T follicular helper cell (primary cell): ENCODE measurements at places on chromosomes 1 and 21.
A peak's percentile ranks its signal among the peaks of the same experiment; 100 is the strongest.

- DNase-seq, result peak; percentile 20
These were observed 49.4 kb upstream of the PARP1 start for GRCh38 chr1:226457307-226457712.

GRCh38 chr1:89799495-89799894 is 21.3 kb upstream of the LRRC8D start:
- DNase-seq, result no peak

- DNase-seq, result no peak
These were observed 880 bp downstream of the ALPL start for GRCh38 chr1:21510113-21510493.

DNA sequence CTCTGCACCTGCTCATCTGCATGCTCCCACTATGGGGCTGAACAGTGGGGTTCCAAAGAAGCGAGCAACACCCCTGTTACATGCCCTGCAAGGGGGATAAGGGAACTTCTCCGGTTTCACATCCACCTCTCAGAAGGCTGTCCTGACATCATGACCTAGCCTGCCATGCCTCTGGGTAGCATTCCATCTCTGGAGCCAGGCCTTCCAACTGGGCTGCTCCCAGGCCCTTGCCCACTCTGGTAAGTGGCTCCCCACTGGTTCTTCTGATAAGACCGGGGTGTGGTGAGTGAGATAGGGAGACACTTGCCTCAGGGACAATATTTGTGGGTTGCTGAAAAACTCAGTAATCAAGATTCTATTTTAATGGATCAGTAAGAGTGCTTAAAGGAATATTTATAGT is 57.8 kb downstream of the KCNJ15 start:
- no peak for DNase-seq

GRCh38 chr21:42646076-42646825 is 7.2 kb upstream of the PDE9A start:
- DNase-seq, result no peak

GRCh38 chr1:61699911-61700851 is 24.8 kb downstream of the TM2D1 start:
- DNase-seq, result no peak

GRCh38 chr21:44925378-44925755 is 4.7 kb upstream of the ITGB2 start:
- no peak for DNase-seq

GRCh38 chr1:108692724-108693655 is 880 bp downstream of the PRPF38B start:
- DNase-seq, result peak; percentile 76

DNA sequence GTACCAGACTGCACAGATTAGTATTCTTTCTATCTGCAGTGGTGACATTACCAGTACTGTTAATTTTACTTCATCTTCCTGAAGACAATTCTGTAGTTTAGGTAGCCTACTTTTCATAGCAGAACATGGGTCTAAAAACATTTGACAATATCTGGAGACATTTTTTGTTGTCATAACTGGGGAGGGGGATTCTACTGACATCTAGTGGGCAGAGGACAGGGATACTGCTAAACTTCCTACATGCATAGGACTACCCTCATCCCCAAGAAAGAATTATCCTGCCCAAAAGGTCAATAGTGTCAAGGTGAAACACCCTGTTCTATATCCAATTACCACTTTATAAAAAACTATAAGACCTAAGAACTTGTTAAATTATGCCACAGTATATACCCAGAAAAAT is 3.4 kb upstream of the ARHGAP29 start:
- DNase-seq, result no peak

DNA sequence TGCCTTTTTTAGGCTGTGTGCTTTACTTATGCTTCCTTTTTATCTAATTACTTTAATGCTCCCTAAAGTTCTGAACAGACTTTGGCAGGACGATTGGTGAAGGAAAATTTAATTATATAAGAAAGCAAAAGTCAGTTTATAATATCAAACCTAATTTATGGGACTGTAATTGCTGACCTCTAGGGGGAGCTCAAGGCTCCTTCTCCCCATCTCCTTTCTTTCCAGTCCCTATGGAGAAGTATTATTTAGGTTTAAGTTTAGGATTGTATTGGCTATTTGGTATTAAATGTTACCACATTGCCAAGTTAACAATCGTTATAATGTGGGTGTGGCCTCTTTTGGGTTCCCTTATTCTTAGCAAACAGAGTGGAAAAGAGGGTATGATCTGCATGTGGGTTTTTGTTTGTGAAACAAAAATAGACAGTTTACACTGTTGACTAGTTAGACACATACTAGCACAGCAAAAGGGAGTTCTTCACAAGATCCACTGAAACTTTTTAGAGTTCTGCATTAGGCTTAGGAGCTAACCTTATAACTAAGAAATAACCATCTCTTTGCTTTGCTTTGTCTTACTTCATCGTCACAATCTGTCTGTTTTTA is 48.2 kb upstream of the TNFSF4 start:
- no peak for DNase-seq

DNA sequence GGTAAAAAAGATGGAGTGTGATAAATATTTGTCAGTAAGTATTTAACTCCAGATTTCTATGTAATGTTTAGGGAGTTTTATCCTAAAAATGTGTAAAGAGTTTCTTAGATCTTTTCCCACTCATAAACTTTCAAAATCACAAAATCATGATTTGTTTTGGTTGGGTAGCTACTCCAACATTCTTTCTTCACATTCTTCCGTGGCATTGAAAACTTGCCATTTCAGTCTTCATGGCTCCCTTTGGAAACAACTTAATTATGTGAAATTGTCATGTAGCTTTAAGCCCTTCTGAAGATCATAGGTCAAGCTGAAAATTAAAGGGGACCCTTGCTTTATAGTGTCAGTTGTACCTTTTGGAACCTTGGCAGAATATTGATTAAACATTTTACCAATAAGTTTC is 73.2 kb downstream of the ADGRL2 start:
- DNase-seq, result no peak

DNA sequence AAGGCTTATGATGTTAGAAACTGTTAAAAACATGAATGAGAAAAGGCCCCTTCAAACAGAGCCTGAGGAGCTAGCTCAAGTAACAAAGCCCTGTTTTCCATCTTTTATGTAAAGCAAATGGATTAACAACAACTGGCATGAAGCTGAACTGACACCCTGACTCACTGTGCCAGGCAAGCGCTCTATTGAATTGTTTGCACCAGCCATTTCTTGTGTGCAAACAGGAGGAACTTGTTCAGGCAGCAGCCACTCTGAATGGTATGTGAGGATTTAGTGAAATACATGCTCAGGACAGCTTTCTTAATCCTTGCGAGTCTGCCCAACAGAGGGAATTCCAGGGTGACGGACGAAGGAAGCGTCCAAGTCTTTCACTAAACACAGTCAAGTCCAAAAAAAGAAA is 291.1 kb upstream of the ADGRL2 start:
- DNase-seq, result no peak

DNA sequence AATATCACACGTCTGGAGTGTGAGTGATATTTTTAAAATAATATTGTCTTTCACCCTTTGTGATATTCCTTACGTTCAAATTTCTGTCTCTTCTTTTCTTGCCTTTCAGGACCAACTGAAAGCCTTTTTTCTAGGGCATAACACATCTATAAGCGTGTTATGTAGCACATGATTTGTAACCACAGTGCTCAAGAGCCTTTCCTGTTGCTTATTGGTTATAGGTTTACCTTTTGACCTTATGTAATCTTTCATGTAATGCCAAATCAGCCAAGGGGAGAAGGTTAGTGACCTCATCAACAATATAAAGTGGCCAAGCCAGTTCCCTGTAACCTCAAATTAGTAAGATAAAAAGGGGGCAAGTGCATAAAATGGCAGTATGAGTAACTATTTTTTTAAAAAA is 480.2 kb downstream of the AMY1C start:
- no peak for DNase-seq

DNA sequence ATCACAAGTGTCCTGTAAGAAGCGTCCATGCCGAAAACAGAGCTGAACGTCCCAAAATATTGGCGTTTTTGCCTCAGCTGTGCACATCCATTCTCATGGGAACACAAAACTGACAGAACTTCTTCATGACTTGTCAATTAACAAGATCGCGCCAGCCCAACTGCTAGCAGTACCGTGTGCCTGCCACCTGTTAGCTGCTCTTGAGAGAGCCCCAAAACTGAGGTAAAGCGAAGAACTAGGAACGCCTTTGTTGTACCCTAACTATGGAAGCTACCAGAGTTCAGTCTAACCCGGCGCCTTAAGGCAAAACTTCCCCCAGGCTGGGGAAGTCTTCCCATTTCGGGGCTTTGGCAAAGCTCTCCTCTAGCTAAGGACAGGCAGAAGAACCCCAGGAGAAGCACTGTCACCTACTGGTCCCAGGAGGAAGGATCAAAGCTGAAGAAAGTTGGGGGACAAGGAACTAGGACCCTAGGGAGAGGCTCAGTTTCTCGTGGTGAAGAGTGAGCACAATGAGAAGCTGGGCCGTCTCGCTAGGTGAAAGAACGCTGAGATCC is 719 bp downstream of the EYA3 start:
- no peak for DNase-seq

DNA sequence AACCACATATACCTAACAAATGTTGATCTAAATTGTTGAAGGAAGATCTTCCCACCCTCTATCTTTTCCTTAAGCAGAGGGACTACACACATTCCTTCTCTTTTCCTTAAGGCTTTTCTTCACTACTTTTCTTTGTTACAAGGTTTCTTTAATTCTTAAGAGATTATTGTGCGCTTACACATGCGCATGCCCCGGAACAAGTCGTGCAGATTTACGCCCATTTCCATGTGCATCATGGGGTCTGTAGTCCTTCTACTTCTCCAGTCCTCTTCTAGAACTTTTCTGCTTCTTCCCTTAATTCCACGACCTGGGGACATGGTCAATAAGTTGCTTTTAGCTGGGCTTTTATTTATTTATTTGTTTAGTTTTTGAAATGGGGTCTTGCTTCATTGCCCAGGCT is 1.7 kb upstream of the CHRNB2 start:
- no peak for DNase-seq

GRCh38 chr1:228347181-228347580 is 59.5 kb downstream of the TRIM11 start:
- no peak for DNase-seq

GRCh38 chr1:240854367-240854766 is 242.4 kb upstream of the GREM2 start:
- DNase-seq, result no peak

- DNase-seq, result no peak
These were observed 69.1 kb downstream of the BCAR3 start for GRCh38 chr1:93612510-93612909.

DNA sequence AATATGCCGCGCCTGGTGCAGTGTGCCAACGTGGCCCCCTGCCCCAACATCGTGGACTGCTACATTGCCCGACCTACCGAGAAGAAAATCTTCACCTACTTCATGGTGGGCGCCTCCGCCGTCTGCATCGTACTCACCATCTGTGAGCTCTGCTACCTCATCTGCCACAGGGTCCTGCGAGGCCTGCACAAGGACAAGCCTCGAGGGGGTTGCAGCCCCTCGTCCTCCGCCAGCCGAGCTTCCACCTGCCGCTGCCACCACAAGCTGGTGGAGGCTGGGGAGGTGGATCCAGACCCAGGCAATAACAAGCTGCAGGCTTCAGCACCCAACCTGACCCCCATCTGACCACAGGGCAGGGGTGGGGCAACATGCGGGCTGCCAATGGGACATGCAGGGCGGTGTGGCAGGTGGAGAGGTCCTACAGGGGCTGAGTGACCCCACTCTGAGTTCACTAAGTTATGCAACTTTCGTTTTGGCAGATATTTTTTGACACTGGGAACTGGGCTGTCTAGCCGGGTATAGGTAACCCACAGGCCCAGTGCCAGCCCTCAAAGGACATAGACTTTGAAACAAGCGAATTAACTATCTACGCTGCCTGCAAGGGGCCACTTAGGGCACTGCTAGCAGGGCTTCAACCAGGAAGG is 4.3 kb downstream of the GJB3 start:
- no peak for DNase-seq

DNA sequence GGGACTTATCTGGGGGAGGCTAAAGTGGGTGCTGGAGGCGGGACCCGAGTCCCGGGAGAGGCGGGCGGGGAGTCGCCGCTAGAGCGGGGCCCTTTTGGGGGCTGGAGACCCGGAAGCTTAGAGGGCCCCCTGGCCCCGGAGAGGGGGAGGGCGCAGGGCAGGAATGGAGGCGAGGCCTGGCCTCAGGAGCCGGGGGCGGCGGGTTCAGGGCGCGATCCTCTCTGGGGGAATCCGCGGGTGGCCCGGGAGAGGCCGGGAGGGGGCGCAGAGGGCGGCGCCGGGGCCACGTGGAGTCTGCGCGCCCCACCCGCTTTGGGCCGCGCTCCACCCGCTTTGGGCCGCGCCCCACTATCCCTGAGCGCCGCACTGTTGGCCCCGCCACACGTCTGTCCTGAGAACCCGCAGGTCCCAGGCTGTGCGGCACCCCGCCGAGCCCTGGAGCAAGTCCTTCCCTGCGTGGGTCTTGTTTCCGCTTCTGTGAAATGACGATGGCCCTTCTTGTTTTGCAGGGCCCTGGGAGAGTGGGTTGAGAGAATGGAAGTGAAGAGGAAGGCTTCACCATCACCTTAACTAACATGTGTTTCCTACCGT is 84.4 kb downstream of the NKAIN1 start:
- DNase-seq, result peak; percentile 25

- DNase-seq, result no peak
These were observed 560.5 kb upstream of the NR5A2 start for GRCh38 chr1:199466961-199467360.

- DNase-seq, result no peak
These were observed 30.8 kb downstream of the CAPZB start for GRCh38 chr1:19454265-19455146.

GRCh38 chr21:45411810-45412206 is 6.8 kb downstream of the COL18A1 start:
- DNase-seq, result no peak

GRCh38 chr1:77388661-77389060 is 106.8 kb downstream of the AK5 start:
- no peak for DNase-seq

- DNase-seq, result no peak
These were observed 3.0 kb upstream of the RIT1 start for GRCh38 chr1:155913969-155914757.

DNA sequence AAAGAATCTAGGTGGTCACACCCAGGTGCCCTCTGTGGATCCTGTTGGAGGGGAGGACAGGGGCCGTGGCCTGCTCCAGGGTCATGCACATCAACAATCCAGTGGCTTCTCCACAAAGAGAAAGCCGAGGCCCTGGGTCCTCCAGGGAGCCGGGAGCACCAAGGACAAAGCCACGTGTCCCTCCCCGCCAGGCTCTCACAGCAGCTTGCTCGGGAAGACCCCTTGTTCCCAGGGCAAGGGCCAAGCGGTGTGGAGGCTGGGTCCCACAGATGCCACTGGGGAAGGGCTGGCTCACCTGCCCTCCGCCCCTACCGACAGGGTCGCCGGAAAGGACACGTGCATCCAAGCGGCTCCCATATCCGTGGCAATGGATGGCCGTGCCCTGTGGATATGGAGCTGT is 192.9 kb upstream of the VAMP3 start:
- DNase-seq, result no peak

GRCh38 chr1:183180634-183181056 is 5.4 kb upstream of the LAMC2 start:
- no peak for DNase-seq

DNA sequence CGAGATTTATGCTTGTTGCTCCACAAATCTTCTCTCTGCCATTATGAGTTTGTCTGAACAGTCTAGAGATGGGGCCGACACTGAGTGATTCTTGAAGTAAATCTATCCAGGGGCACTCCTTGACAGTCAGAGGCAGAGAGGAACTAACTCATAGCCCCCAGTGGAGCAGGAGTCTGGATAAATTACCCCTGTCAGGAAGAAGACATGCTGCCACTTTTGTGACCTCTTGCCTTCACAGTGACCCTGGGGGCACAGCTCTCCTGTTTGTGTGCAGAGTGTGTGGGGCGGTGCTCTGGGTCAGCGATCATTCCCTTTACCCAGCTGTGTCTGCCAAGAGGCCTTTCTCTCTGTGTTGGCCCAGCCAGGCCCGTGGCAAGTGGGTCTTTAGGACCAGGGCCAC is 29.5 kb downstream of the PEX14 start:
- no peak for DNase-seq
